BJ (cell line): ENCODE measurements at places on chromosomes 4 and X. TPM values are rescaled to one million over a fixed set of nuclear protein-coding genes. Genes with fewer than 3 reads are reported as not detected.

Gene TCEAL9
- polyA plus RNA-seq: 15.7 and 53.5 TPM in 2 replicates

Gene PDGFRA
- 90.5 and 129 TPM in 2 replicates for polyA plus RNA-seq

Gene YY2
- 0.60 and 0.83 TPM in 2 replicates for polyA plus RNA-seq

Gene EFHC2
- not detected in 2 replicates for polyA plus RNA-seq

Gene NLGN3
- polyA plus RNA-seq: 0.22 and 0.27 TPM in 2 replicates

Gene SLC10A3
- 26.8 and 45.6 TPM in 2 replicates for polyA plus RNA-seq

DNA sequence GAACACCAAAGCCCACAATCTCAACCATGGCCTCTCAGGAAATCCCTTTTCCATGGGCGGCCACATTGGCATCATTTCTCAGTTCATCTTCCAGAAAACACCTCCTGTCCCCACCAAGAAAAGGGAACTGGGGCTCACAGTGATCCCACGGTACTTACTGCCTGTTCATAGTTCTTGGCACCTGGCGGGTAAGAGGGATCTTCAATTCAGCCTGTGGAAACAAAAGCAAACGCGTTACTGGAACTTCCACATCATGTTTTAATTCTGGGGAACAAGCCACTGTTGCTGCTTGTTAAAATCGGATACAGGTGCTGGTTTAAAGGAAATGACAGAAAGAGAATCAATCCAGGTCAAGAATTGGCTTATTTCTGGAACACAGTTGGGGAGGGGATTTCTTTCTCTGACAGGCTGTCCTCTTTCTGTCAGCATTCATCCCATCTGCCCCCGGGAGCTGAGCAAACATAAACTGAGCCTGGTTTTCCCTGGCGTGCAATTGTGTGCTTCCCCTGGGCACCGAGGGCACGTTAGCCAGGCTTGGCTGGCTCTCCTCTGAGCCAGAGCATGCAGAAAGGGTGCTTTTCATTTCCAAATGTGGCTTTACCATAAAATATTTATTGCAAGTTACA is 16.8 kb downstream of the CLNK start:
- DNase-seq: no peak

DNA sequence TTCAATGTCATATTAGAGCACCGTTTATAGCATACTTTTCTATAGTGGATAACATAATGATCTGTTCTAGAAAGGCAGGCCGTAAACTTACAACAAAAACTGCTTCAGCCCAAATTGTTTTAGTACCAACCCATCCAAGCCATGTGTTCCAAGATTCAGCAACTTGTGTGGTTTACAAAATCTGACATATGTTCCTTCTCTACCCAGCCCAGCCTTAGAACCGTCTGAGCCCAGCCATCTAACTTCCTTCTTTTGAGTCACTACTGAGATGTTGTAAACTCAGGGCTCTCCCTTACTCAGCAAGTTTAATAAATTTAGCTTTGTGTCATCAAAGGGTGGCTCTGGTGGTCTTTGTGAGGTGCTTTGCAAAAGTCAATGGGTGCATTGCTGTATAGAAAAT is 32.4 kb upstream of the REPS2 start:
- DNase-seq: no peak

GRCh38 chr4:3128976-3129375 is 54.5 kb downstream of the HTT start:
- DNase-seq: no peak

GRCh38 chrX:139930916-139931645 is 1.8 kb downstream of the ATP11C start:
- no peak for DNase-seq

DNA sequence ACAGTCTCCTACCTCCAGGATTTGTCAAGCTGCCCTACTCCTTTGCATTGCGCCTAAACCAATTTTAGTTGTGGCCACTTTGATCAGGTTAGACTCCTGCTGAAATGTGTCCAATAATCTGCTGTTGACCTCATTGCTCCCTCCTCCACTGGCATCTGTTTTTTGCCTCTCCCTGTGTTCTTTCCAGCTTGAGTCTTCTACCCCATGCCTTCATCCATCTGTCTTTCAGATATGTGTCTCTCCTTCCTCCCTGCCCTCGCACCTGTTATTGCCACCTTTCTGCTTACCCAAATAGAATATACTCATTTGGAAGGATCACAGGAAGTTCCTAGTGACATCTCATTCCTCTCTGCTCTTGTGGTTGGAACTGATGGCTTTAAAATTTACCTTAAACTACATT is 366.6 kb upstream of the CLNK start:
- DNase-seq: no peak

DNA sequence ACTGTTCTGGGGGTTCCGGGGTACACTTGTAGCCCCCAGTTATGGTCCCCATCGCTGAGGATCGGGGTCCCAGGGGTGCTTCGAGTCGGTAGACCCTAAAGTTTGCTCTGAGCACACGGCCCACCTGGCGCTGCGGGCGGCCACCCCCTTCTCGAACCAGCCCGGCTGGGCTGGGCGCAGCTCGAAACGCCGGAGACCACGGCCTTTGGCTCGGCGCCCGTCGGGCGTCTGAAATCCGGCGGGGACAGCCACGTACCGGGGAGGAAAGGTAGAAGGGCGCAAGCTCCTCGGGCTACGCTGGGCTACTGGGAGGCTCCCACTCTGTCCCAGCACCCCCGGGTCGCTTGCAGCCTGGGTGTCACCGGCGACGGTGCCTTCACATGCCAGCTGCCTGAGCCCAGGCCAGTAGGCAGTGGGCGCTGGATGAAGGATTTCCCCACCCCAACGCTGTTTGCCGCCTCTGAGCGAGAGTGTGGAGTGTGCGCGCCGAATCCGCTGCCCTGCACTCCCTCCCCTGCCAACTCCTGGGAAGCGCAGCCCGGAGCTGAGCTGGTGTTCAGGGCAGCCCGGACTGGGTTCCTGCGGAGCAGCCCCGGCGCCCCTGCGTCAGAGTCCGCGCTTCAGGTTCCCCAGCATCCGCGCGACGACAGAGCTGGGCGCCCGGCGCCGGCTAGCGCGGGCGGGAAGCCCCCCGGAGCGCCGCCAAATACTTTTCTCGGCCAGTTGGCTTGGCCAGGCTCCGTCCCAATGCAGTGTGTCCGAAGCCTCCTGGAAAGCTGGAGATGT is 637 bp downstream of the MAMLD1 start:
- no peak for DNase-seq

DNA sequence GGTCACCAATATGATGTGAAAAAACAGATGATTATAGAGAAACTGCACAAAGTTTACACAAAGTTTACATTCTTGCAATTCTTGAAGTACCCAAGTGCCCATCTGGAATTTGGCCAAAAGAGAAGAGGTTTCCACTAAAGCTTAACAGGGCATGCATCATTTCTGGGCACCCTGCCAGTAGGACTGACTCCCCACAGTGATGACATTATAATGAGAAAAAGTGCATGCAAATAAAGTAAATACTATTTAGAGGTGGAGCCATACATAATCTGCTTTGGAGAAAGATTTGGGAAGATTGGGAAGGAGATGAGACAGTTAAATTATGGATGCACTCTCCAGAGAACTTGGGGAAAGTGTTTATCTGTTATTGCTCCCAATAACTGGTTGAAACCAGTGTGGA is 93.7 kb upstream of the TRPC3 start:
- peak; percentile 82 for DNase-seq

- peak; percentile 53 for DNase-seq
Observed at GRCh38 chr4:37981844-37982720, 21.9 kb downstream of the PTTG2 start.

DNA sequence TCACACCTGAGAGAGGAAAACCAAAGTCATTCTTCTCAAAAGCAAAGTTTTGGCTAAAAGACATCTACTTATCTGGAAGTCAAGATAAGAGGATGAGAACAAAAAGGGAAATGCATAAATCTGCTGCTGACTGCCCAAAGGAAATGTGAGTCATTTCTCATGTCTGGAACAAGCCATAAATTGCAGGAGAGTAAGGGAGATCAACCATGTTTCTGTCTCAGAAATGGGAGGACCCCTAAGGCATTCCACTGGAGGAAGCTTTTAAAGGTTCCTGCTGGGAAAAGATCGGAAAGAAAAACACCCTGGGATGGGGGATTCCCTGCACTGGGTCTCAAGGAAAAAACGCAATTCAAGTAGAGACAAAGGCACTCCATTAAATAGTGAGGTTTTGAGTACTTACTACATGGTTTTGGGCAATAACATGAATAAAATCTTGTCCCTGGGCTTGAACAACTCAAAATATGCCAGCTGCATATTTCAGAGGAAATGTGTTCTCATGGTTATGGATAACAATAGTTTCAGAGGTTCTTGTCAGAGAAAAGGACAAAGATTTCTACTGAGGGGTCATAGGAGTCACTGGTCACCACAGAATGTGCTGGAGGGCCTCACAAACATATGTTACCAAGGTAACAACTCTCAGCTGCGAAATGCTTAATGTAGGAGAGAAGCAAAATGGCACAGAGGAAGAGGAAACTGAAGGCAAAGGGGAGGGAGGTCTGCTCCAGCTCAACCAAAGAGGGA is 19.3 kb downstream of the GPR143 start:
- DNase-seq: no peak

DNA sequence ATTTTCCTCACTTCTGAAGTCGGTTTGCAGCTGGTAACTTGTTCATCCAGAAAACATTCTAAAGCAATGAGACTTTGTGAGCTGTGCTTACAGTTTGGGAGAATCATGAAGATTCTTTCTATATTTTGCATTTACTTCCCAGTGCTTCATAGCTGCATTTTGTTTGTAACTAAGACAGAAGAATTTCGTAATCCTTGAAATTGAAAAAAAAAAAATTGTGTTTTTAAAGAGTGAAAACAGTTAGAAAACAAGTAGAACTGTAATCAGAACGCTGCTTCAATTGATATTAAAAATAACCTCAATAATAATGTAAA is 392.4 kb downstream of the UNC5C start:
- no peak for DNase-seq

GRCh38 chr4:154822775-154823174 is 41.7 kb downstream of the RBM46 start:
- peak; percentile 79 for DNase-seq

DNA sequence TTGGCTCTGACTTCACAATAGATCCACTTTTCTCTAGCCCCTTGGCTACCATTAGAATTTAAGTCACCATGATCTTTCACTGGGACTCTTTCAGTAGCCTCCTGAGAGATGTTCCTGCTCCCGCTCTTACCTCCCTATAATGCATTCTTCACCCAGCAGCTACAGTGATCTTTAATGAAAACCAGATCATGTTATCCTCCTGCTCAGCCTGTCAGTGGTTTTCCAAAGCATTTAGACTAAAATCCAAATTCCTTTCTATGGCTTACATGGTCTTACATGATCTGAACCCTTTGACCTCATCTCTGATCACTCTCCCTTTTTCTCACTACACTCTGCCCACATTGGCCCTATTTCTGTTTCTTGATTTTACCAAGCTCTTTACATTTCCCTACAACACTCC is 18.3 kb upstream of the RPS6KA3 start:
- no peak for DNase-seq

GRCh38 chr4:152220201-152220666 is 315.7 kb downstream of the FBXW7 start:
- DNase-seq: peak; percentile 38

- no peak for DNase-seq
Observed at GRCh38 chrX:7841084-7841805, 1.7 kb upstream of the VCX start.

DNA sequence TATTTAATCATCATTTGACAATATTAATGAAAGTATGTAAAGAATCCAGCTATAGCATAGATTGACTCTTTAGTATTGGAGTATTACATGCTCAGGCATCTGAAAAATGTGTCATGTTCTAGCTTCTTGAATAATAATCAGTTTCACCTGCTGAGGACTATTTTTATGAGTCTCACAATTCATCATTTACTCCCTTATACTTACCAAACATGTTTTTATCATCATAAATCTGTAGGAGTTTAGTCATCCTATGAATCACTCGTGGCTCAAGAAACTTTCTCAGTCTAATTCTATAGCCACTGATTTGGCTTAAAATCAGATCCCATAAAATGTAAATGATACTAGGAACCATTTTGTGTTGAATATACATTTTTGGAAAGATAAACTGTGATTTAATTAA is 1616.1 kb downstream of the C4orf33 start:
- no peak for DNase-seq

DNA sequence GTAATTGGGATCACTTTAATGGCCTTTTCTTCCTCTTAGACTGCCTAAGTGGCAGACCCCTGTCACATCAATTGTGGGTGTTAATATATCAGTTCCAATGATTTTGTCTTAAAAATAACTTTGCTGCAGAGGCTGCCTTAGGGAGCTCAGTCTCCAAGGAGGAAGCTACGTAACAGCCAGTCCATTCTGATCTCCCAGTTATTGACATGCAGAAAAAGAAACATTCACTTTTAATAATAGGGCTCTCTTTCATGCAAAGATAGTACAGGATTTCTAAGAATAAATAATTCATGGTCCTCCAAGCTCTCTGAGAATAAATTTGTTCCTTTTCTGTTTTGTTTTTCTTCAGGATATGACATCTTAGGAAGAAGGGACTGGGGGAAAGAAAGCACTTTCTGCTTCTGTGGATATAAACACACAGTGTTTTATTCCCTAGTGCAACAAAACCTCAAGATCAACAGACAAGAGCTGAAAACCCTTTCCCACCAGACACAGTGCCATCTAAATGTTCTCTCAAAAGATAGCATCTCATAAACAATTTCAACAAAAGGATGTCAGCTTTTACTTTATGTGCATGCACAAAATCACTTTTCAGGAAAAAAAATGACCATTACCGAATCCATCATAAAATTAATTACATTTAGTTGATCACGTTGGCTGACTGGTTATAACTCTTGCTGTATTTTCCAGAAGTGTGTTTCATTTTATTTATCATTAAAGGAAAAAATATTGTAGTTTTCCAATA is 372.4 kb upstream of the SLC7A11 start:
- no peak for DNase-seq
